ENCODE measurements at places on chromosomes 12 and 14.

GRCh38 chr14:81991998-81992397 lies 458.3 kb upstream of the SEL1L start:
- DNase-seq, result no peak

DNA sequence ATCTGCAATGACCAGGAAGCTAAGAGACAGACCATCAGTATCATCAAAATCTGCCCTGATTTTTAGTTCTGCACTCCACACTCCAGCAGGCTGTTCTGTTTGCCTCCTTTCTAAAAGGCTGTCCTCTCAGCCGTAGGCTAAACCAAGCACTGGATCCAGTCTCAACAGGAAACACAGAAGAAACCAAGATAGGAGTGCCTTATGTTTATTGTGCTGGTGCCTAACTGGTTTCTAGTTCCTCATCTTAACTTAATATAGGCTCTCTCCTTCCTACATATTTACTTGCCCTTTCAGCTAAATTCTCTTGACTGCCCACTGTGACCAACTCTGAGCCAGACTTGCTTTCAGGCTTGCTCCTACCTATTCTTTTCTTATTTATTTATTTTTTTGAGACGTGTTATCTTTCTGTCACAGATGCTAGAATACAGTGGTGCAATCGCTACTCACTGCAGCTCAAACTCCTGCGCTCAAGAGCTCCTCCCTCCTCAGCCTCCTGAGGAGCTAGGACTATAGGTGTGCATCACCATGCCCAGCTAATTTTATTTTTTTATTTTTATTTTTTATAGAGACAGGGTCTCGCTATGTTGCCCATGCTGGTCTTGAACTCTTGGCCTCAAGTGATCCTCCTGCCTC lies 30.8 kb downstream of the GALNT4 start:
- DNase-seq, result no peak

DNA sequence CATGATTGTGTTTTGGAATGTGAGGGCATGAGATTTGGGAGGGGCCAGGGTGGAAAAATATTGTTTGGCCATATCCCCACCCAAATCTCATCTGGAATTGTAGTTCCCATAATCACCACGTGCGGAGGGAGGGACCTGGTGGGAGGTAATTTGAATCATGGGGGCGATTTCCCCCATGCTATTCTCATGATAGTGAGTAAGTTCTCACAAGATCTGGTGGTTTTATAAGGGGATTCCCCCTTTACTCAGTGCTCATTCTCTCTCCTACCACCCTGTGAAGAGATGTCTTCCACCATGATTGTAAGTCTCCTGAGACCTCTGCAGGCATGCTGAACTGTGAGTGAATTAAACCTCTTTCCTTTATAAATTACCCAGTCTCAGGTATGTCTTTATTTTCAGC lies 15.7 kb downstream of the OR10P1 start:
- no peak for DNase-seq

DNA sequence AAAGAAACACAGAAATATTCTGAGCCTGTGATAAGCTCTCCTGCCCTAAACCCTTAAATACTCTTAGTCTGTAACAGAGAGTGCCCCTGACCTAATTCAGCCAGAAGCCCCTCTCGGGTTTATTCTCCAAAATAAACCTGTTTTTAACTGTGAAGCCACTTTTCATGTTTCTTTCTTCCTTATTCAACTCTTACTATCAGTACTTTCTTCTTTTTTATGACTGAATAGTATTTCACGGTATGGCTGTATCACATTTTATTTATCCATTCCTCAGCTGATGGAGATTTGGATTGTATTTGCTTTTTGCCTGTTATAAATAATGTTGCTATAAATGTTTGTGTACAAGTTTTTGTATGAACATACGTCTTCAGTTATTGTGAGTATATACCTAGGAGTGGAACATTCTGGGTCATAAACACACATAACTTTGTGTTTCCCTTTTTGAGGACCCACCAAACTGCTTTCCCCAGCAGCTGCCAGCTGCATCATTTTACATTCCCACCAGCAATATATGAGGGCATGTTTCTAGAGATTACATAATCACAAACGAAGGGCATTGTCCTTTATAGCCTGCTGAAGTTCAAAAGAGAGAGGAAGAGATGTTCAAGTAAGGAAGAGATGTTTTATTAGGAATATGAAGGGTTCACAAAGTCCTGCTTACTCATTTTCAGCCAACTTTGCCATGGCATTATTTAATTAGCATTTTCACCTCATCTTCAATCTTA lies 199.4 kb upstream of the NUDT4 start:
- no peak for DNase-seq

DNA sequence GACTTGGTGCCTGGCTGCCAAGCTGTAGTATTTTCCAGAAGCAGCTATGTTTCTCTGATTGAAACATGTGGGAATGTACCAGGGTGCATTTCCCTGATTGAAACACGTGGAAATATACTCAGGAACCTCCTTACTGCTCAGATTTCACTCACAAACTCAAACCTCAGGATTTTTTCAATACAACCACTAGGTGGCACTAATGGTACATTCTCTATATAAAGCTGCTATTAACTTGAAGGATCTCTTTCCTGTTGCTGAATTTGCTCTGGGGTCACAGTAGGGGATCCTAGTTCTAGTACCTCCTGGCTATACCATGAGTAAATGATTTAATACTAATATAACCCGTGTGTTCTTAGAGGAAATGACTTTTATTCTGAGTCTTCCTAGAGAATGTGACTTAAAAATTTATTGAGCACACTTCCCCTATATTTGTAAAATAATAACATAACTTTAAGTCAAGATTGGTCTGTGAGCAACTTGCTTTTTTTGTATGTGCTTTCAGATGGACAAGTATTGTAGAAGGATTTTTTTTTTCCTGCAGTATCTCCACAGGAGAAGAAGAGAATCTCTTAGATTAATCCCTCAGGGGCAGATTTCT lies 173.8 kb upstream of the MIS18BP1 start:
- no peak for DNase-seq

GRCh38 chr12:62530596-62530995 lies 64.0 kb downstream of the MON2 start:
- no peak for DNase-seq

- no peak for DNase-seq
Measured at GRCh38 chr12:21602774-21603173, 1.9 kb downstream of the GYS2 start.
